ENCODE measurements at places on chromosomes 3 and 15.

DNA sequence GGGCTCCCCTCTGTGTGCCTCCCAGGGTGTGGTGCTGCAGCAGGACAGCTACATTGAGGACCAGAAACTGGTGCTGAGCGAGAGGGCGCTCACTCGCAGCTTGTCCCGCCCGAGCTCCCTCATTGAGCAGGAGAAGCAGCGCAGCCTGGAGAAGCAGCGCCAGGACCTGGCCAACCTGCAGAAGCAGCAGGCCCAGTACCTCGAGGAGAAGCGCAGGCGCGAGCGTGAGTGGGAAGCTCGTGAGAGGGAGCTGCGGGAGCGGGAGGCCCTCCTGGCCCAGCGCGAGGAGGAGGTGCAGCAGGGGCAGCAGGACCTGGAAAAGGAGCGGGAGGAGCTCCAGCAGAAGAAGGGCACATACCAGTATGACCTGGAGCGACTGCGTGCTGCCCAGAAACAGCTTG, 53.7 kb downstream of the KLHL25 start:
- no peak for DNase-seq

DNA sequence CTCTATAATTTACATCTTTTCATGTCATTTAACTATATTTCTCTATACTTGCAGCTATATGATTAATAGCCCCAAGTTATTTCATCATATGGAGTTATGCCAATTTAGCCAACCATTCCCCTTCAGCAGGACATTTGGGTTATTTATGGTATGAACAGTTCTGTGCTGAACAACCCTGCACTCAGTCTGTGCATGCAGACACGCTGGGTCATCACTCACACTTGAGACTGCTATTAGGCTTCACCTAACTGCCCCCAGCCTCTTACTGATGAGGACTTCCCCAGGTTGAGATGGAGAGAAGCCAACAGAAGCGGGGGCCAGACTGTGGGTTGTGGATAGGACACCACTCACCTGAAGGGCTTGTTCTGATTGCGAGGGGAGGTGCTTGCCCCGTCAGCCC, 7.3 kb downstream of the TADA3 start:
- DNase-seq: no peak

- no peak for DNase-seq
Measured at GRCh38 chr3:38560284-38560683, 64.1 kb downstream of the EXOG start.

DNA sequence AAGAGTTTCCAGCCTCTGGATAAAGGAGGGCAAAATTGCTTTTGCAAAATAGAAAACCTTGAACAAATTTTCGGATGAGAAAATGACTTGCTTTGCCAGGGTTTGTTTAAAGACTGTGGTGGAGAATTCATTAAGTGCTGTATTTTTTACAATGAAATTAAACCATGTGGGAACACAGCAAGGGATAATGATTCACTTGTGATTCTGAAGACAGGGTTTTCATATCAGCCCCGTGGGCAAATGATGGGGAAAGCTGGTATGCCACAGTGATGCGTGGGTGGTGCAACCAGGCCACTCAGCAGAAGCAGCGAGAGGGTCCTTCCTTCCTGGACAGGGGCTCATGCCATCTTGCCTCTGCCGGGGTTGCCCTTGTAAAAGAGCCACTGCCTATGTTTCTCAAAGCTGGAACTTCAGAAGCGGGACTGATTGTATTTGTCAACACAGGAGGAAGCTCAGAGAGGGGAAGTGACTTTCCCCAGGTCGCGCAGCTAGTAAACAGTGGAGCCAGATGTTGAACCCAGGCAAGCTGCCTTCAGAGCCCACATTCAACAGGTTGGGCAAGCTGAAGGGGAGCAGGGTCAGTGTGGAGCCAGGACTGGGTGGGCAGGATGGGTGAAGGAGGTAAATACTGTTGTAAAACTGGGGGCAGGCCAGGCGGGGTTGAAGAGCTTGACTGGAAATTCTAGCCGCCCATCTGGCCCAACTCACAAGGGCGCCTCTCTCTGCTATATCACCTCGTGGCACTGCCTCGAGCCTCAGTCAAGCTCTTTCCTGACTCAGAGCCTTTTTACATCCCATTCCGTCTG, 79.1 kb downstream of the TOP2B start:
- no peak for DNase-seq

DNA sequence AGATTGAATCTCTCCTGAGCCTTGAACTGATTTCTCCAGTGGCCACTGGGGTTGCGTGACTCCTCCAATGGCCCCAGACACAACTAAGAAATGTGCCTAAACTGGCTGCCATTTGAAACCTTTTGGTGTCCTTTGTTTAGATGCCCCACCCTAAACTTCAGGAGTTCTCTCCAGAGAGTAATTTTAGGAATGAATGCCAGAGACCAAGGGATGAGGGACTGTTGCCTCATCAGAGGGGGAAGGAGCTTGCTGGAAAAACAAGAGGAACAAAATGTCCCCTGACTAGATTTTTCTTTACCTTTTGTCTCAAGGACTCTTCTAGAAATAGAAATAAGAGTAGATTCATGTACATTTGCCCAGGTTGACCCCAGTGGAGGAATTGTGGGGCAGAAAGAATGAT, 8.1 kb upstream of the ADPRH start:
- no peak for DNase-seq

DNA sequence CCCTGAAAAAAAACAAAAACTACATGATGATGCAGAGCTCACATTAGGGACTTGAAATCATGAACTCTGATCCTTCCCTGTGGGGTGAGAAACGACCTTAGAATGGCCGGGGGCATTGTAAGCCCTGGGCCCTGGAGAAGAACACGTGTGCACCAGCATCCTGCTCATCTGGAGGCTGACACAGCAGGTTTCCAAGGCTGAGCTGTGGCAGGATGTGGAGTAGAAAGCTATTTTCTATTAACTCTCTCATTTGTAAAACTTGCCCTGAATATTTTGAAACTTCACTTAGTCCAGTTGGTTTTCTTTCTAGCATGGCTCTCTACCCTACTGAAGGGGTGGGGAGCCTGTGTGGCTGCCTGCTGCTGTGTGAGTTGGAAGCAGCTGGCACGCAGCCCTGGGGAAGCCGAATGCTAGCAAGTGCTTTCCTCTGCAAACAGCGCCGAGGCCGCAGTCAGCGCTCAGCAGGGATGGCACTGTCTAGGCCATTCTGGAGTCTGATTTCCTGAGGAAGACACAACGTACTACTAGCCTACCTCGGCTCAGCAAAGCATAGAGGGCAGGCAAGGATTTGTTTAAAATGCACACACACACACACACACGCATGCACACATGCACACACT, 58.0 kb downstream of the GABRG3 start:
- DNase-seq: no peak

GRCh38 chr3:157370867-157371266, 65.8 kb upstream of the PTX3 start:
- DNase-seq: no peak

- DNase-seq: no peak
Measured at GRCh38 chr3:59677747-59678702, 628.2 kb upstream of the CFAP20DC start.

GRCh38 chr3:66406163-66406562, 94.7 kb downstream of the LRIG1 start:
- DNase-seq: no peak

DNA sequence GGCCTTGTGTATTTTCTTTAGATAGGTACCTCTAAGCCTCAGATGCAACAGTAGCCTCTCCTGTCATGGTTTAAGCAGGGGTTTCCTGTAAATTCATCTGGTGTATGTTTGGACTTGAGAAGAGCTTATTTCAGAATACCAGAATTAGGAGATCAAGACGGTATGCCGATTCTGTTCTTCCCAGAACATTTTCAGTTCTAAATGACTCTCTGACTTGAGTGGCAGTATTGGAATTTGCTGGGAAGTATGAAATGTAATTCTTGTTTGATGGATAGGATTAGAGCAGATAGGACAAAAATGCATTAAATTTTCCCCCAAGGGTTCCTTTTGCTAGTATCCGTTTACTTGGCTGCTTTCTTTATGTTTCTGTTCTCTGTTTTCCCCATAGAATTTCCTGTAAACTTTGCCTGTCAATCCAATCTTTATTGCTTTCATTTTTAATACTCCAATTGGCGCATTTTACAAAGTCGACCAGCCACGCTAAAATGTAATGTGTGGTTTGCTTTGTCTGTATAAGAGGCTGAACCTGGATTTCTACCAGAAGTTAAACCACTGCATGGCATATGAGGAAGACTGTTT, 612.2 kb downstream of the RBMS3 start:
- no peak for DNase-seq

DNA sequence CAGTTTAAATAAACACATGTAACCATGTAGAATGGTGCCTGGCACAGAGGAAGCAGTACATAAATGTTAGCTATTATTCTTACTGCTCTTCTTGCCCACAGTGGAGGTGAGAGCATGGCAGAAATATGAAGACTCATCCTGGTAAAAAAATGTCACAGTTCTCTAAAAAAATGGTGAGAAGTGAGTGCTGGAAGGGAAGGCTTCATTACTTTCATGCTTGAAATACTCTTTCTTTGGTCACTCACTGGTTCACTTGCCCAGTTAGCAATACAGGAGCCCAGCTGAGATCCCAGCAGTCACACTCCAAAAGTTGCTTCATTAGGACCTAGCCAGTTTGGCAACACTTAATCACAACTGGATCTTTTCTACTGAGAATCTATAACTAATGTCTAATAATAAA, 1017.2 kb downstream of the TUSC7 start:
- no peak for DNase-seq

Measured in CD4-positive, alpha-beta T cell treated with Interleukin-2 at 100 ng/mL for 4 hours (primary cell).